ENCODE measurements at places on chromosomes 12 and 14.

- no peak for DNase-seq
Observed at GRCh38 chr14:79695307-79695706, 516.0 kb downstream of the DIO2 start.

GRCh38 chr12:111408116-111408440 lies 2.4 kb downstream of the SH2B3 start:
- no peak for DNase-seq

DNA sequence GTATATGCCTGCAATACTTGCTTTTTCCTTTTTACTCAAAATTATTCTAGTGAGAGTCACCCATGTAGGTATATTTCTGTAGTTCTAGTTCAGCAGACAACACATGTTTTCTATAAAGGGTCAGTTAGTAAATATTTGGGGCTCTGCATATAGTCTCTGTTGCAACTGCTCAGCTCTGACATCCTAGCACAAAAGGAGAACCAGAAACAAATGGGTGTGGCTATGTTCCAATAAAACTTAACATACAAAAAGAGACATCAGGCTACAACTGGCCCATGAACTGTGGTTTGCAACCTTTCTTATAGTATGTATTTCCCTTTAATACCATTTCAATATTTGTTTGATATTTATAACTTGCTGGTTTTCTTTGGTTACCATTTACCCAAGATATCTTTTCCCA lies 11.9 kb downstream of the NT5DC3 start:
- DNase-seq, result no peak

- DNase-seq, result no peak
Observed at GRCh38 chr12:104583301-104583700, 126.6 kb downstream of the CHST11 start.

DNA sequence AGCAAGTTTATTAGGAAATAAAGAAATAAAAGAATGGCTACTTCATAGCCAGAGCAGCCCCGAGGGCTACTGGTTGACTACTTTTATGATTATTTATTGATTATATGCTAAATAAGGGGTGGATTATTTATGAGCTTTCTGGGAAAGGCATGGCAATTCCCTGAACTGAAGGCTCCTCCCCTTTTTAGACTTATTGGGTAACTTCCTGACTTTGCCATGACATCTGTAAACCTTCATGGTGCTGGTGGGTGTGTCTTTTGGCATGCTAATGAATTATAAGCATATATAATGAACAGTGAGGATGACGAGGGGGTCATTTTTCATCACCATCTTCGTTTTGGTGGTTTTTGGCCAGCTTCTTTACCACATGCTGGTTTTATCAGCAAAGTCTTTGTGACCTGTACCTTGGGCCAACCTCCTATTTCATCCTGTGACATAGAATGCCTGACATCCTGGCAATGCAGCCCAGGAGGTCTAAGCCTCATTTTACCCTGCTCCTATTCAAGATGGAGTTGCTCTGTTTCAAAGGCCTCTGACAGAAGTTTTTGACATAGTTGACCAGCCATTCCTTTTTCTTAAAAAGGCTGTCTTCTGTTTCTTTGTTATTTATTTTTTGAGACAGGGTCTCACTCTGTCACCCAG lies 11.1 kb upstream of the PTGES3 start:
- DNase-seq, result no peak

GRCh38 chr14:32576088-32576795 lies 247.1 kb downstream of the AKAP6 start:
- peak; percentile 58 for DNase-seq

GRCh38 chr14:60753264-60754119 lies 18.9 kb downstream of the MNAT1 start:
- DNase-seq, result no peak

DNA sequence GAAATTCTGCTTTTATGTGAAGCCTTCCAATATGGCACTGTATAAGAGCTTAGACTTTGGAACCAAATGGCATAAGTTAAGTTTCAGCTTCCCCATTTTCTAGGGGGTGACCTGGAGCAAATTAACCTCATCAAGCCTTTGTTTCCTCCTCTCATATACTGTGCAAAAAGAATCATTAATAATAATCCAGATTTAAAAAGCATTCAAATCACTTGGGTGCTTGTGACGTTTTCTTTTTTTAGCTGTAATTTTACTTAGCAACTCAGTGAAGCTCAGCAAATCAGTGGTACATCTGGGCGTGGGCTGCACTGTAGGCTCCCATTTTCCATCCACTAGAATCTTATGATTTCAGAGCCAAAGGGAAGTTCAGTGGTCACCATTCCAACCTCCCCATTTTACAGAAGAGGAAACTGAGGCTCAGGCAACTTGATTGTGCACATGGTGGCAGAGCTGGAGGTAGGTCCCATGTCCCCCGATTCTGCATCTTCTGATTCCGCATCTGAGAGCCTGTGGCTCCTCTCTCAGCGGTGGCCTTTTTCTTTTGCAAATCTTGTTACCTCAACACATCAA lies 131.2 kb downstream of the SNAPC1 start:
- no peak for DNase-seq

GRCh38 chr12:112046003-112046402 lies 32.8 kb downstream of the ERP29 start:
- DNase-seq, result no peak

- no peak for DNase-seq
Observed at GRCh38 chr14:62710811-62711210, 334.4 kb downstream of the KCNH5 start.

GRCh38 chr12:42282294-42282693 lies 43.6 kb downstream of the ZCRB1 start:
- no peak for DNase-seq

DNA sequence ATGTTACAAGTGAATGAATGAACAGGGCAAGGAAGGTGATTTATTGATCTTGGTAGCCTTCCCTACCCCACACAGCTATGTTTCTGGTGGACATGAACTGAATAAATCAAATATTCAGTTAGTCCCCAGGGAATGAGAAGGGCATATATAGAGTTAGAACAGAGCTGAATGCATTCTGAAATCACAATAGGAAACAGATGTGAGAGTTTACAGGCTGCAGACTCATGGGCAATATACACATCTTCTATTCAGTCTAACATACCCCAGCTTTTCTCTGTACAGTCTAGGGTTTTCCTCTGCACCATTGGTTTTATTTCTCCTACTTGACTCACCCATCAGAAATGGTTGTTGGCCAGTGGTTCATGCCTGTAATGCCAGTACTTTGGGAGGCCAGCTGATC lies 7.3 kb upstream of the STX2 start:
- no peak for DNase-seq

GRCh38 chr14:22420598-22421186 lies 168.3 kb downstream of the DAD1 start:
- DNase-seq, result no peak

- DNase-seq, result no peak
Observed at GRCh38 chr12:25295361-25295760, 44.6 kb upstream of the KRAS start.
